Fibroblast of skin of left quadriceps (primary cell): ENCODE measurements at places on chromosomes 13 and 19.
A peak's percentile ranks its signal among the peaks of the same experiment; 100 is the strongest.

GRCh38 chr13:98649861-98650260 lies 73.0 kb upstream of the STK24 start:
- DNase-seq = no peak

DNA sequence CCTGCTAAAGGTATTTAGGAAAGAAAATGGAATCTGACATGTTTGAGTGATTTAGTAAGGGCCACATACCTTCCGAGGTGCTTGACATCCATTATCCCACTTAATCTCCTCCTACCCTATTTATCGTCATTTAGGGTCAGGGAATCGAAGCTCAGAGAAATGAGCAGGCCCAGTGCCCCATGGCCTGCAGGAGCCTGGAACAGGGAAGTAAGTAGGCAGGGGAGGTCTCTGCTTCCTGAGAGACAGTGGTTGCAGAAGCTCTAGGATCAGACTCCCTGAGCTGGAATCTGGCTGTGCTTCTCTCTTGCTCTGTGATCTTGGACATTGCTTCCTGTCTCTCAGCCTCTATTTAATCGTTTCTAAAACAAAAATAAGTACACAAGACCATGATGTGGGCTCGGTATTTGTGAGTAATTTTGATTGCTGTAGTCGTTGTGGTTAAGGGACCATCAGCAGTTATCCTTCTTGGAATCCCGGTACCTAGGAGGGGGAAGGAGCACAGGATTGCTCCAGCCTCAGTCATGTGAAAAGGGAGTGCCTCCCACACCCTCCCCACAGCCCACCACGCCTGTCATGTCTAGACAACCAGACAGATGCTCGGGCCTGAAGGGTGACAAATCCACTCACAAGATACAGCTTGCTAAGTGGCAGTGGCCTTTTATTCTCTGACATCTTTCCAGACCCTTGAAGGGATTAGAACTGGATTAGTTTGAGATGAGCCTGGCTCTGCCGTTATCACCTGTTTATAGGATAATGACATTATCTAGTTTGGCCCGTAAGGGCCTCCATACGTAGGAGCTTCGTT lies 169.2 kb upstream of the TSHZ3 start:
- no peak for DNase-seq

GRCh38 chr13:63010072-63010658 lies 1594.5 kb upstream of the PCDH20 start:
- no peak for DNase-seq

DNA sequence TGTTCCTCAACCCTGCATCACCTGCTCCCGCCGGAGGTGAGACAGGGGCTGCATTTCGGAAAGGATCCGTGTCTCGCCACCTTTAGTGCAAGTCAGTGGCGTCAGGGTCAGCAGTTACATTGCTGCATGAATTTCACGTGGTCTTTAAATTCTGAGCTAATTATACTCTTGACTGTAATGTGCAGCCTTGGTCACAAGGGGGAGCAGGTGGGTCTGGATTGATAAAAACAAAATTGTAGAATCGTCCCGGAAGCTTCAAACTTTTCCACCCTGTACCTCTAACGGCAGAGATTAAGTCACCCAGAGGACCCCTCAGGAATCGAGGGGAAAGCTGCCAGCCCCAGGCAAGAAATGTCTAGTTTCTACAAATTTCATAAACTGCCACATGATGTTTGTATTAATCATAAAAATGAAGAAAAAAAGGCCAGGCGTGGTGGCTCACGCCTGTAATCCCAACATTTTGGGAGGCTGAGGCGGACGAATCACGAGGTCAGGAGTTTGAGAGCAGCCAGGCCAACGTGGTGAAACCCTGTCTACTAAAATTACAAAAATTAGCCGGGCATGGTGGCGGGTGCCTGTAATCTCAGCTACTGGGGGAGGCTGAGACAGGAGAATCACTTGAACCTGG lies 20.2 kb downstream of the BBC3 start:
- DNase-seq = peak; percentile 72

GRCh38 chr19:44642377-44642776 lies 1.3 kb upstream of the PVR start:
- DNase-seq = no peak

DNA sequence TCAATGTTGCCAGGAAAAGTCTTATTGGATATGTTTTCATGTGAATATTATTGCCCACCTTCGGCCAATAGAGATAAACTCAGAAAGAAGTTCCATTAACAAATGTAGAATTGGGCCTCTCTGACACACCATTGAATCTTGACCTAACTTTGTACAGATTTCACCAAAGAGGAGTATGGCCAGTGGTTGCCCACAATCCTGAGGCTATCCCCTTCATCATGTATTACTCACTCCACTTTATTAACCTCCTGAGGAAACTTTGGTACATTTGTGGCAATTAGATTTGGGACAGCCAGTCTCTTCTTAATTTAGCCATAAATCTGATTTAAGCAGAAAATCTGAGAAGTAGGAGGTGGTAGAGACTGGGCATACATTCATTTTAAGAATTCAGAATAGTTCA lies 53.3 kb upstream of the POSTN start:
- DNase-seq = no peak

- DNase-seq = no peak
These were observed 12.2 kb upstream of the ZNF135 start for GRCh38 chr19:58046856-58047255.

DNA sequence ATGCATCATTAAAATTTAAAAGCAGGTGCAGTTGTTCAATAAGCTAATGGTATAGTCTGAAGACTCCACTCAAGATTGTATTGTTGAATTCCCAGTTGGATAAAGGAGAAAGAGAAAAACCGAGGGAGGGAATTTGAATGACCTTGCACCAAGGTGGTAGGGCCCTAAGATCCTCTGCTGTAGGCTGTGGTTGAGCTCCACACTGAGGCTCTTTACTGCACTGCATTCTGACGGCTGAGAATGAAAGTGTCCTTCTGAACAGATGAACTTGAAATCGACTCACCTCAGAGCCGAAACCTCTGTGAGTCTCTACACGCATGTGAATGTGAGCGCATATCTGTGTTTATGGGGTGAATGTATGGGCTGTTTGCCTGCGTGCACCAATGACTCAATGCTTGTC lies 388.9 kb upstream of the DACH1 start:
- no peak for DNase-seq

DNA sequence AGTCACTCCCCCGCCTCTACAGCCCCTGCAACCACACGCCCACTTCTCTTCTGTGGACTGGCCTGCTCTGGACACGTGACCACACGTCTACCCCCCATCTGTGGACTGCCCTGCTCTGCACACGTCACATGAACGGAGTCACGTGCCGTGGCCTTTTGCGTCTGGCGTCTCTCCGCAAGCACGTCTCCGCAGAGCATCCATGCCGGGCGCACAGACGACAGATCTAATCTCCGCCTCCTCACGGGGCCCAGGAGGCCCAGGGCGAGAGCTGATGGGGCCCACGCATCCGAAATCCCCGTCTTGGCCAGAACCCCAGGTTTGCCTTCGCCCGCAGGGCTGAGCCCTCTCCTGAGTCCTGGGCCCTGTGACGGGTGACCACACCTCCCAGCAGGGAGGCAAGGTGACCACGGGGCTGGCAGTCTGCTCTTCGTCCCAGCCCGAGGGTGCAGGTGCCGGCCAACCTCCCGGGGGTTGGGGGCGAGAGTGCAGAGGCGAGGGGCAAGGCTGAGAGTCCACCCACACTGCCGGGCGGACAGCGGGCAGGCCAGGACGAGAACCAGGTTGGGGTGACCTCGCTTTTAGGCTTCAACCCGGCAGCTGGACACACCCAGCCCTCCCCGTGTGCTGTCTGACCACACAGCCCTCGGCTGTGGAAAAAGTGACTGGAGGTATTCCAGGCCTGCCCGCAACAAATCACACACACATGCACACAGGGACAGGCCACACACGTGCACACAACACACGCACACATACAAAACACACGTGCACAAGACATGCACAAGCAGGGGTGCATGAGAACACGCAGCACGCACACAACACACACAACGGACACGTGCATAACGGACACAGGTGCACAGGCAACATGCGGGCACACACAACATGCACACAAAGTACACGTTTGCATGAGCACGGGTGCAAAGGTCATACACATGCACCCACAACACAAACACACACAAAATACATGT lies 3.9 kb downstream of the SBNO2 start:
- DNase-seq = no peak

DNA sequence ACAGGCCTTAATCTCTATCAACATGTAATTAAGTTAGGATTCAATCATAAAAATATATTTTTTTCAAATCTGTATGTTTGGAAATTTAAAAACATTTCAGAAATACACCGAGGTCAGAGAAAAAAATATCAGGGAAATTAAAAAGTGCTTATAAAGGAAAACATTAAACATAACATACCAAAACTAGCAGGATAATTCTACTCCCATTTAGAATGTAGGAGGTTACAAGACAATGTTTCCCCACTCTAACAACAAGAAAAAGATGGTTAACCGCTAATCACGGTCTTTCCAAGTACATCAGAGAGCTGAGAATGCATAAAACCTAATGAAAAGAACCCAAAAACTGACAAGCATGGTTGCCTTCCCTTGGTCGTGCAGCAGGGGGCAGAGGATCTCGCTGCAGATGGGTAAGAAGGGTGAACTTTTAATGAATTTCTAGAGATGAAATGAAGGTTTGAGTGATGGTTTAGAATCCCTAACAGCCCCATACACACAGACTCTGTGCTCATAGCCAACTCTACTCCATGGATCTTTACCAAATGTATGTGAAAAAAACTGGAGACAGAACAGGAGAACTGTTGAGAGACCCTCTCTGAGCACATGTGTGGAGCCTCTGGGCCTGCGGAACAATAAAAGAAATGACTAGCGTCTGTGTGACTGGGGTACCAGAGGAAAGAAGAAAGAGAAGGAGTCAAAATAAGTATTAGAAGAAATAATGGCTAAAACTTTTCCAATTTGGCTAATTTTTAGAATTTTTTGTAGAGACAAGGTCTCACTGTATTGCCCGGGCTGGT lies 51.3 kb upstream of the LSM14A start:
- DNase-seq = no peak

DNA sequence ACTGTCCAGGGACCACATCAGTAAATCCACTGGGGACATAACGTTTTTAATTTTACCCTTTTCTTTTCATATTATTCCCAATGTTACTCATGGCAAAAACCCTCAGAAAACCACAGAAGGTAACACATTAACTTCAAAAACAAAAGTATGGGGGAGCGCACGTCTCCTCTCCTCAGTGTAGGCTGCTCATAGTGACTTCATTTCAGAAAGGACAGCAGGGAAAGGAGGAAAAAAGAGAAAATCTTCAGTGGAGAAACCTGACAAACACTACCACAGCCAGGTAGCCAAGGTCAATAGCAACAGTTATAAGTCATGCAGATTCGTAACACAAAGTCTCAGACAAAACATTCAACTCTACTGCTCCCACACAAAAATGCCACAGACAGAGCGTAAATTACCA lies 21.4 kb downstream of the DZIP1 start:
- DNase-seq = no peak

GRCh38 chr13:80033951-80034350 lies 307.0 kb downstream of the SPRY2 start:
- no peak for DNase-seq

DNA sequence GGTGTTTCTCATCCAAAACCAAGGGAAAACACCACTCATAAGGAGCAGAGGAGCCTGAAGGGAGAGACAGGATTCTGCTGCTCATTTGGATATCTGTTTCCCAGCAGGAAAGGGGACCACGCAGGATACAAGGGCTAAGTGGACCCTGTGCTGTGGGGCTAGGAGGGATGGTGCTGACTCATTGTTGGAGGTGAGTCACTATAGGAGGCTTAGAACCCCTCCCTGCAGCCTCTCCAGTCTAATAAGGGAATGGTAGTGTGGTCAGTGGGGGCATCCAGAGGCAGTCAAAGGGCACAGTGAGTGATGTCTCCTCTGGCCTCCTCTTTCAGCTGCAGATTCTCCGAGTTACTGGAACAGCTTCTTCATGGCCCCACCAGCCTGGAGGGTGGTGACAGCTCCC lies 442.3 kb downstream of the TUBA3C start:
- DNase-seq = no peak

DNA sequence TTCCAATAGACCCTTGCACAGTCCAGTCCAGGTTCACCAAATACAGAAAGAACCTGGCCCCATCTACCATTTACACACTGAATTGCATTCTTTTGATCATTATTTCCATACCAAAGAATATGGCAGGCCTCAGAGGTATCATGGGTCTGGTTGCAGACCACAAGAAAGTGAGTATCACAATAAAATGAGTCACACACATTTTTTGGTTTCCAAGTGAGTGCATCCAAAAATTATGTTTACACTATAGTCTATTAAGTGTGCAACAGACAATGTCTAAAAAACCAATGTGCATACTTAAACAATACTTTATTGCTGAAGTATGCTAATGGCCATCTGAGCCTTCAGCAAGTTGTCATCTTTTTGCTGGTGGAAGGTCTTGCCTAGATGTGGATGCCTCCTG lies 105.3 kb downstream of the SPACA7 start:
- no peak for DNase-seq

- no peak for DNase-seq
These were observed 20.3 kb upstream of the RFC3 start for GRCh38 chr13:33797622-33798021.

DNA sequence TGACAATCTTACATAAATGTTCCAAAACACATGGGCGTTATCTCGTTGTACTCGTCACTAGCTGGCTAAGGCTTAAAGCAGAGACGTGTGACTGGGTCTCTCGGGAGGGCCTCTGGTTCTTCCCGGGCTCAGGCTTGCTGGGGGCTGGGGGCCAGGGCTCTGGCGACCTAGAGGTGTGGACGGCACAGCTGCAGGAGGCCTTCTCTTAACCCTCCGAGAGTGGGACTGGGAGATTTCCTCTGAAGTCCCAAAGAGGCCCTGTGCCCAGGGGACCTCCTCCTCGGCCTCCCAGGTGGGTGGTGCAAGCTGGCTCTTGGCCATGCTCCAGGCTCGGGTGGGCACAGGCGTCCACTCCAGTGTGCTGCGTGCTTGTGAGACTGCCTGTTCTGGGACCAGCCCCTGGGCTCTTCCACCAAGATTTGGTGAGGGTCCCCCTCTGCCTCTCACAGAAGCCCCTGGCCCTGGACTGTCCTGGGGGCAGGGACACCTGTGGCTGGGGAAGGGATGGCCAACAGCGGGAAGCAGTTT lies 2.2 kb downstream of the CAPS start:
- no peak for DNase-seq

DNA sequence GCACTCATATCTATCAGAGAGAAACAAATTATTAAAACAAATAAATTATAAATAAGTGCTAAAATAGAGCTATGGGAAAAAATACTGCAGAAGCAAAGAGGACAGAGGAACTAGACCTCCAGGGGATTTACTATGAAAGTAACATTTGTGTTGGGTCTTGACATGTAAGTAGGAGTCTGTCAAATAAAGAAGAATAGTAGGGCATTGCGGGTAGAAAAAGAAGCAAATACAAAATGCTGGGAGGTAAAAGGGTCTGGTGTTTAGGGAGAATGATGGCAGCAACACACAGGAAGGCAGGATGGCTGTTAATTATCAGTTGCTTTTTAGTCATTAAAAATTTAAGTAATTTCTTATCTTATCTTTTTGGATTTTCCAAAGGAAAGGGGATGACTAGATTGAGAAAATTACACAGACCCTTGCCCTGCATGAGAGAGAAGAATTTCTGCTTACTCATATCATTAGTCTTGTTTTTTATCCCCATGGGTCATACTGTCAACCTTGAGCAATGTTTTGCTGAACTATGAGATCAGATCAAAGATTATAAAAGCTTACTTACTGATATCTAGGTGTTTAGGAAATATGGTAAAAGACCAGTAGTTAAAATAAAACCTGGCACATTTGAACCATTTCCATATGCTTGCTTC lies 472.7 kb downstream of the DIAPH3 start:
- DNase-seq = no peak
